ENCODE measurements at places on chromosomes 1 and 21. TPM values are rescaled to one million over a fixed set of nuclear protein-coding genes. Genes with fewer than 3 reads are reported as not detected.

Gene C21orf58
- 1.5 TPM for total RNA-seq

Gene PTPRC
- total RNA-seq = 7.5 TPM

Gene NUDT4B
- total RNA-seq = not detected

Gene IPP
- total RNA-seq = 19.3 TPM

Gene DCDC2B
- total RNA-seq = not detected

Gene COG2
- total RNA-seq = 25.6 TPM

Gene AMIGO1
- 19.4 TPM for total RNA-seq

Gene CR1L
- not detected for total RNA-seq

Gene PLCH2
- total RNA-seq = 0.16 TPM

Gene LCE2B
- not detected for total RNA-seq

Gene RIIAD1
- total RNA-seq = 5.6 TPM

- no peak for DNase-seq
Measured at GRCh38 chr21:42509244-42509643, 4.4 kb upstream of the SLC37A1 start.

- no peak for DNase-seq
Measured at GRCh38 chr1:1161683-1162079, 12.0 kb upstream of the TTLL10 start.

- peak; percentile 33 for DNase-seq
Measured at GRCh38 chr21:20971296-20971921, 26.8 kb upstream of the NCAM2 start.

DNA sequence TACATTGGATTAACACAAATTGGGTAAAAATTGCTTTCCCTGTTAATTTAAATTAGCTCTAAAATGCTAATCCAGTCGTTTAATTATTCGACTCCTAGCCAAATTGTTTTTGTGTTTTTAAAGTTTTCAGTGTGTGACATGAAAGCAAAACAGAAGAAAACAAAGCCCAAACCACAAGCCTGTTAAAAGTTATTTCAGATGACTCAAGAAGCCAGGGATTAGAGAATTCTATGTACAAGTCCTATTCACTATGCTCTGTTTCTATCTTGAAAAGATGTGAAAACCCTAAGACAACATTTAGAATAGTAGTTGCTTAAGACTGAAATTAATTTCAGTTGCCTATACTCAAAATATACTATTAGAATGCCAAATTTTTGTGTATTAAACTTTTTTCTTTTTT is 294.8 kb upstream of the ADAMTS5 start:
- no peak for DNase-seq

- no peak for DNase-seq
Measured at GRCh38 chr1:115288591-115289198, 49.4 kb downstream of the NGF start.

GRCh38 chr1:10594595-10595223 is 120.0 kb downstream of the PEX14 start:
- no peak for DNase-seq

GRCh38 chr1:87632232-87632631 is 303.6 kb downstream of the LMO4 start:
- DNase-seq = no peak

- DNase-seq = no peak
Measured at GRCh38 chr1:99465176-99465900, 180.6 kb upstream of the PALMD start.

DNA sequence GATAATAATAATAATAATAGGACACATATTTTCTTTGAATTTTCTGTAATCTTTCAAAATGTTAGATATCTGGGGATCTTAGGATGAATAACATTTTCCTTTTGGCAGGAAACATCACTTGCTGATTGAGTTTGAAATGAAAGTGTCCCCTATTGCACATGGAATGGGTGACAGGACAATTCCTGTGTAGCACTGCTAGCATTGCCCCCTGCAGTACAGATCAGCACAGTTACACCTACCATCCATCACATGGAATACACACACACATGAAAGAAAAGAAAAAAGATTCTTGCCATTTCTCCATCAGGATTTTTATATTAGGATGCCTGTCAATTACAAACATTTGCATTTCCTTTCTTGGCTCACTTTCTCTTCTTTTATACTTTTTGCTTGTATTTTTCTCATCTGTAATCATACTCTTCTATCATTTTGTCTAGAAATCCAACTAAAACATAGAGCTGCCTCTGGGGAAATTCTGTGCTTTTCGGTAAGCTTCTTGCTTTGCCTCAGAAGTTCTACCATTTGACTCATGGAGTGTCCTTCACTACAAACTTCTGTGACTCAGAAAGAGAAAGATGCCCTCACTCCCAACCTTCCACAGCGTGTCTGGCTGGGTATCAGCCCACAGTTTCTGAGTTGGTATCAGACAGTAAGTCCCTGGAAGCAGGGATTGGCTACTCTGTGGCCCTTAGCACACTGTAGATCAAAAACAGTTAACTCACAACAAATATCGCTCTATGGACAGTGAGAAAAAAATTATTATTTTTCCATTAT is 641.2 kb downstream of the PTPRC start:
- DNase-seq = no peak

GRCh38 chr1:212132025-212132424 is 96.5 kb downstream of the DTL start:
- DNase-seq = no peak

DNA sequence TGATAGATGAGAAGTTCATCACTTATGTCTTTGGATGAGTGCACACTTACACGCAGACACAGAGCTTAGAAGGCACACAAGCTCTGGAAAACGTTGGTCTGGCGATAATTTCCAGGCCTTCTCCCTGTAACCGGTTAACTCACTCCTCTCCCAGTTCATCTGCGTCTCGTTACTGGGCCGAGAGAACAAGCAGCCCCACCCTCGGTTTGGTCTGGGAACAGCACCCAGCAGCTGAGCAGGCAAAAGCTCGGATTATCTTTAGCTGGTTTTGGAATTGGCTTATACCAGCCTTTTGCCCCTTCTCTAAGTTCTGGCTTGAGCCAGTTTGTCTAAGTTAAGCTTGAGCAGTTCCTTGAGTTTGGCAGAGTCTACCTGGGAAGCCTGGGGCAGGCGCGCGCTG is 27.3 kb upstream of the COL6A1 start:
- no peak for DNase-seq

- no peak for DNase-seq
Measured at GRCh38 chr1:29062157-29062942, 61.4 kb downstream of the TMEM200B start.

GRCh38 chr1:5856246-5856815 is 135.9 kb downstream of the NPHP4 start:
- no peak for DNase-seq

- DNase-seq = no peak
Measured at GRCh38 chr1:30295674-30296073, 427.7 kb downstream of the MATN1 start.

DNA sequence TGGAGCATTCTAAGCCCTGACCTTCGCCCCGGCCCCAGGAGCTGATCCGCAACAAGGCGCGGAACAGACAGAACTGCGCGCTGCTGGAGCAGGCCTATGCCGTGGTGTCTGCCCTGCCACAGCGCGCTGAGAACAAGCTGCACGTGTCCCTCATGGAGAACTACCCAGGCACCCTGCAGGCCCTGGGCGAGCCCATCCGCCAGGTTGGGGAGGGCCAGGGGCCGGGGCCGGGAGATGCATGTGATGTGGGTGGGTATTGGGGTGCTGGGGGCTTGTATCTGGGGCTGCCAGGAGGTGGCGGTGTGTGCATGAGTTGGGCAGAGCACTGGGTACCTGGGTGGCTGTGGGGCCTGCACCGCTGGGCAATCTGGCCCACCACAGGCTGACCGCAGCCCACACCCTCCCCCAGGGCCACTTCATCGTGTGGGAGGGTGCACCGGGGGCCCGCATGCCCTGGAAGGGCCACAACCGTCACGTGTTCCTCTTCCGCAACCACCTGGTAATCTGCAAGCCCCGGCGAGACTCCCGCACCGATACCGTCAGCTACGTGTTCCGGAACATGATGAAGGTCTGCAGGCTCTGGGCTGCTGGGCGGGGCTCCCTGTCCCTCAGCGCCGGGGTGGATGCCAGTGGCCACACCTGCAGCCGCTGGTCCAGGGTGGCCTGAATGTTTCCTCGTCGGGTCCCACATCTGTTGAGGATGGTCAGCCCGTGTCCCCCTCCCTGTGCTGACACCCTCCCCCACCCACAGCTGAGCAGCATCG is 65.8 kb downstream of the TRIM11 start:
- DNase-seq = no peak

GRCh38 chr1:113929750-113930498 is 800 bp downstream of the HIPK1 start:
- DNase-seq = peak; percentile 31

DNA sequence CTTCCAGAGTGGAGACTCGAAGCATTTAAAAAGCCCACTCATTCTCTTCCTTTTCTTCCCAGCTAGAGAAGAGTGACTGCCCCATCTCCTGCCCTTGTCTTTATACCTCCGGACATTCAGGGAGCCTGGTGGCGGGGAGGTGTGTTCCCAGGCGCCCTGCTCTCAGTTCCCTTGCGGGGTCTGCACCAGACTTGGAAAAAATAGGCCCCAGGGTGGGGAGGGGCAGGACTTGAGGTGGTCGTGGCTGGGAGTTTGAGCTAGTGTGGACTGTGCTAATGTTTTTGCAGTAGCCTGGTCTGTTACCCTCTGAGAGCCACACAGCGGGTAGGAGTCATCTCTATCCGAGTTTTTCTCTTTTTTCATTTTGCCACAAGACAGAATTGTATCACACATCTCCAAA is 139.1 kb downstream of the PEX14 start:
- no peak for DNase-seq

GRCh38 chr1:175562452-175562851 is 180.9 kb downstream of the TNR start:
- no peak for DNase-seq

- peak; percentile 81 for DNase-seq
Measured at GRCh38 chr21:44817914-44818639, at the start of gene SUMO3. Gene SUMO3 (minus strand): TSS chr21:44818062. CDS start chr21:44817968, 94 bp downstream.
